Dorsolateral prefrontal cortex (tissue), 122 donors: ENCODE measurements at places on chromosomes 11 and 22.

DNA sequence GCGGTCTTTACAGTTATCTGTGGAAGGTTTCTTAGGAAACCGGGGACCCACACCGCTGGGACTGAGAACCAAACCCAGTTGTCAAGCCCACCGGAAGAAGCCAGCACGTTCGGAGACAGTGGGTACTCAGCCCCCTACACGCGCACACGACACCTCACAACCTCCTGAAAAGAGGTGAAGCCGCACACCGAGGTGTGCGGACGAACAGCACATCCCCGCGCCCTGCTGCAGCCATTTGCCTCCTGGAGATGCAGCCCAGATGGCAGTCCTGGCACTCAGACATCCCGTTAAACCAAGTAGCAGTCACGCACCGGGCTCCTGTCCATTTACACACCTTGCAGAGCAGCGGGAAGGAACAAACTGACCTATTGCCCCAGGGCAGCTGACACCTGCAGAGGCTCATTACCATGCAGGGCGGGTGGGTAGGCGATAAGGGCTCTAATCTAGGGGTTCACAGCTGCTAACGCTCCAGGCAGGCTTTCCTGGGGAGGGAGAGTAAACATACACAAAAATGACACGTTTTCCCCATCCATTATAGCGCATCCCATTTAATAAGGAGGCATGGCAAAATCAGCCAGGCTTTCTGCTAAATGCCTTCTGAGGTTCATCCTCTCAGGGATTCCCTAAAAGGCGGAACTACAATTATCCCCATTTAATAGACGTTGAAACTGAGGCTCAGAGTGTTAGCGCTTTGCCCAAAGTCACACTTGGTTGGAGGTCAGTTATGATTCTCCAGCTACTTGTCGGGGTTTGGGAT is 864 bp upstream of the EHBP1L1 start:
- no peak for DNase-seq

DNA sequence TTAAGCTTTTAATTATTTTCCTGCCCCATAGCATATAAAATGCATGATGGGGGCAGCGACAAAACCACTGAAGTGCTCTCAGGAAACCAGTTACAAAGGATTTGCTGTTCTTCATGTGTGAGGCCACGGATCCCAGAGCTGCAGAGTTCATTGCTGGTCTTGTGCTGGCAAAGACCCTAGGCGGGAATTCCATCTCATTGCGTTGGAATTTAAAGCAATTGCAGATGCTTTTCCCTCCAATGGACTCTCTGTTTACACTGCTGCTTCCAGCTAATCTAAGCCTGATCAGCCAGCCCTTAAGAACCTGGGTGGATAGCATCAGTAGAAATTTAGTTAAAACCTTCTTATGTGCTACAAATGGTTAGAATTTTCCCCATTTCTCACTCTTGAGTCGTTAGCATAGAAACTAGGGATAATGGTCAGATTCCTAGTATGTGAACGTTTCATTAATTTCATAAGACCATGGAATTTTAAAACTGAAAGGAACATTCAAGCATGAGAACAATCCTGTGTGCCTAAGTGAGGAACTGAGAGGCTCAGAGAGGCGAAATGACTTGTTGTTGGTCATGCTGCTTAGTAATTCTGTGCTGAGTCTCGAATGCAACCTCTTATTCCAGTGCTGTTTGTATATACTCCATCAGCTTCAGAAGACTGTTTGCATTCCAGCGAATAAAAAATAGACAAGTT is 36.1 kb upstream of the ADSL start:
- no peak for DNase-seq

DNA sequence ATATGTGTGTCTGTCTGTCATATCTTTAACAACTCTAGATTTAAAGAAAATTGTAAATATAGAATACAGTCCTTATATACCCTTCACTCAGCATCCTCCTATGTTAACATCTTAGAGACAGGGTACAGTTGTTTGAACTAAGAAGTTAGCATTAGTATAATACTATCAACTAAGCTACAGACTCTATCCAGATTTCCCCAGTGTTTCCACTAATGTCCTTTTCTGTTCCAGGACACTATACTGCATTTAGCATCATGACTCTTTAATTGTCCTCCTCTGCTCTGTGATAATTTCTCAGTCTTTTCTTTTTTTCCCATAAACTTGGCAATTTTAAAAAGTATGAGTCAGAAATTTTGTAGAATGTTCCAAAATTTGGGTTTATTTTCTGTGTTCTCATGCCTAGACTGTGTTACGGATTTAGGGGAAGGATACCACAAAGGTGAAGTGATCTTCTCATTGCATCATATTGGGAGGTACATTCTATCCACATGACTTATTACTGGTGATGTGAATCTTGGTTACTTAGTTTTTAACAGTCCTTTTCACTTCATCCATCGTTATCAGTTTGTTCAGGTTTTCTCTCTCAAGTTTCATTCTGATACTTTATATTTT is 168.4 kb downstream of the SBF2 start:
- no peak for DNase-seq

GRCh38 chr22:30212363-30212995 is 34.1 kb downstream of the LIF start:
- DNase-seq: no peak

DNA sequence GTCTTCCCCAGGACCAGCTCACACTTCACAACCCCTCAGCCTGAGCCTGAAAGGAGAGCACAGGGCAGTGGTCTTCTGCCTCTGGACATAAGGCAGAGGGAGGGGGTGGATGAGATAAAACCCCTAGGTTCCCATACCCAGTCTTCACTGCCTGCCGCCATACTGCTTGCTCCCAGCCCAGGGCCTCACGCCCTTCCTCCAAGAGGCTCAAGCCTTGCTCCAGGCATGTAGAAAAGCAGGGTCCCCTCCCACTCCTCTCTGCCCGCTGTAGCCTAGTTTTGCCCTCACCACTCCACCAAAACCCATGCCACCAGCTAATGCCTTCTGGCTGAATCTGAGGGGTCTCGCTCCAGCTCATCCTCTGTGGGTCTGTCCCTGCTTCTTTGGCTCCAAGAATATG is 5.2 kb downstream of the ARRB1 start:
- DNase-seq: no peak

DNA sequence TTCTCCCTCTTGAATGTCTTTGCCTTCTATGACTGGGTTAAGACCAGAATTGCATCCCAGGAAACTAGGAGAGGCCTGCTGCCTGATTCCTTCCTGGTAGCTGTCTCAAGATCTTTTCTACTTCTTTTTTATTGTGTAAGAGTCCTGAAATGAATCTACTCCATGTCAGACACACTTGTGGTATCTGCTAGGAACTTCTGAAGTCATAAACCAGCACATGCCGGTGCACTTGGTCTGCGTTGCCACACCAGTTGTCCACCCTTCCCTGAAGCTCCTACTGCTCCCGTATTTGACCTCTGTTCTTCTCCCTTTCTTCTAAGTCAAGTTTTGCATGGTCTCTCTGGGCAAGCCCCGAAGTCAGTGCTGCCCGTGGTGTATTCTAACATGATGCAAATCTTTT is 644.2 kb downstream of the ETS1 start:
- no peak for DNase-seq

GRCh38 chr11:38315151-38315550 is 1717.1 kb upstream of the RAG2 start:
- DNase-seq: no peak

GRCh38 chr22:50238755-50239154 is 6.1 kb downstream of the TUBGCP6 start:
- no peak for DNase-seq

DNA sequence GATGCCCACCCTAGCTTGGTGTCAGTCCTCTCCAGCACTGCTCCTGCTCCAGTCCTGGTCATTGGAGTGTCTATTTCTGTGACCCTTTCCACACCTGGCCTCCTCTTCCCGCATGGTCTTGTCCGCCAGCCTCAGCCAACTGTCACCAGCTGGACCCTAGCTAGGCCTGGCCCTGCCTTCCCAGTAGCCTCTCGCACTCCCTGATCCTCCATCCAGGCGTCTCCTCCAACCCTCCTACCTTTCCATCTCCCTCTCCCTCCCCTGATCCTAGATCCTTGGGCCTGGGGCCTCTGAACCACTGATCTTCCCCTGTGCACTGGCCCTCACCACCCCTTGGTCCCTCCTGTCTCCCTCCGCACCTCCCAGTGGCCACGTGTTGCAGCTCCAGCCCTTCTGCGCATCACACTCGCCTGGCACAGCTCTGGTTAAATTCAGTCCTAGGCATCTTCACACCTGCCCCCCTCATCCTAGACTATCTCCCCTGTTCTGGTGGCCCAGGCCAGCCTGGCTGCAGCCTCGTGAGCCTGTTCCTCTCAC is 9.9 kb downstream of the SYNGR1 start:
- DNase-seq: no peak

DNA sequence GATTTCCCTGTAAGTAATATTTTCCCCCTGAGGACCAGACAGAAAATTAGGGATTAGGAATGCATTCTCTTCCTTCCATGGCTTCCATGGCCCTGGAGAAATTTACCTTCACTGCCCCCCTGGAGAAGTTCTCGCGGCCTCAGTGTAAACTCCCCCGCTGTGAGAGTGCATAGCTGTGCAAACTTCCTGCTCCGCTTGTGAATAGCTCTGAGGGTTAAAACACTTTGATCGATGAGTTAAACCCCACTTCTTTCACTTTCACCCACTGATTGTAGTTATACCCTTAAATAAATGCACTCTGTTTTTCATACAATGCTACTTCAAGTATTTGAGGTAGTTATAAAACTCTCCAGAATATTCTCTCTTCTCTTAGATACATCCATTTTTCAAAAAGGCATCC is 190.8 kb downstream of the DSCAML1 start:
- DNase-seq: no peak

DNA sequence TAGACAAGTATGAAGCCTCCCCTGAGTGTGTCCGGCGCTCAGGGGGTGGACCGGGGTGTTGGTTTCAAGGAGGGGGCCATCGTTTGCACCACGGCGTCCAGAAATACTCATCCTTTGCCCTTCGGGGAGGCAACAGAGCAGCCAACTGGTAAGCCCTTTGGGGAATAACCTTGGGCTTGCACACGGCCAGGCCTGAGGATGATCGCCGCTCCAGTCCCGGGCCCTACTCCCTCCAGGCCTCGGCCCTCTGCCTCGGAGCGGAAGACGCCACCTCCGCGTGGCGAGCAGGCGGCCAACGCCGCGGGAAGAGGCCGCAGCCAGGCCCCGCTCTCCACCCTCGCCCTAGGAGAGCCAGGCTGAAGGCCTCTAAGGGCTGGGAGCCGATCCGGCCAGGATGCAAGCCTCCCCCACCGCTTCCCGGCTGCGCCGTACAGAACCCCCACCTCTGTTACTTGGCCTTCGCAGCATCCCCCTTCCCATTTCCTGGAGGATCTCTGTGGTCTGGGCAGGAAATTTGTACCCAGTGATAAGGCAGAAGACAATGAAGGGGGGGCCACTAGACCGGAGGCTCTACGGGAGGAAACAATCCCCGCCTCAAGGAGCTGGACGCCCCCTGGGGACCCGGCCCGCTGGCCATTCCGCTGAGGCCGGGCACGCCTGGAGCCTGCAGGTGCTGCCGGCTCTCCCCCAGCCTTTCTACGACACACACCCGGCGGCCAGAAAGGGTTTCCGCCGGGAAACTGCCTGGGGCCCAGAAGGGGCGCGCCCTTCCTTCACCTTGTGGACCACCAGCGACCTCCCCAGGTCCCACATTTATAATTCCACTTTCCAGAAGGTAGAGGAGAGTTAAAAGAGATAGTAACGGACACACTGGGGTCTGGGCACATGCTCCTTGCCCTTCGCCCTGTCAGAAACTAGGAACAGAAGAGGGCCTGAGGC is 2.6 kb downstream of the ESAM start:
- no peak for DNase-seq

- DNase-seq: no peak
These were observed 10.9 kb downstream of the ASCL2 start for GRCh38 chr11:2259466-2259830.

DNA sequence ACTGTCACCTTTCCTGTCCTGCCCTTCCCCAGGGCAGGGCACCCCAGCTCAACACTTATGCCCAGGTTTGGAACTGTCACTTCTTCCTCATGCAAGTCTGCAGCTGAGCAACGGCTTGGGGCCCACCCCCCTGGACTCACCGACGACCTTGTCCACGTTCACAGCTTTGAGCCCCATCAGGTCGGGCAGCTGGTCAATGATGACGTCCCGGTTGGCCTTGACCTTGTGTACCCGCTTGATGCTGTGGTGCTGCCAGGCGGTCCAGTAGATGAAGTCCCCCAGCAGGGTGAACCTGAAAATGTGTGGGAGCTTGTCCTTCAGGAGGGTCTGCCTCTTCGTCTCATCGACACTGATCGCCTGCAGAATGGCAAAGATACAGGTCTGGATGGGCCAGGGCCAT is 135.0 kb downstream of the CRYBB2 start:
- DNase-seq: peak; percentile 21

DNA sequence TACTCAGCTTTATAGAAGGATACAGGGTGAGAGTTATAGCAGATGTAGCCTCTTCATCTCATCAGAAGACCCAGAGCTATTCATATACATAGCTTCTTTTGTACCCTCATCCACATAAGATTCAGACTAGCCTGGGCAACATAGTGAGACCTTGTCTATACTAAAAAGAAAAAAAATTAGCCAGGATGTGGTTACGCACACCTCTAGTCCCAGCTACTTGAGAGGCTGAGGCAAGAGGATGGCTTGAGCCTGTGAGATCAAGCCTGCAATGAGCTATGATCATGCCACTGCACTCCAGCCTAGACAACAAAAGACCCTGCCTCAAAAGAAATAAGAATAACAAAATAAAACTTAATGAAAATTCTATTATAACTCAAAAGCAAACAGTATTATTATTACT is 36.7 kb upstream of the B3GNT6 start:
- DNase-seq: no peak

GRCh38 chr11:44454666-44455065 is 110.8 kb upstream of the CD82 start:
- DNase-seq: no peak
